ENCODE measurements at places on chromosomes 7 and 10.

DNA sequence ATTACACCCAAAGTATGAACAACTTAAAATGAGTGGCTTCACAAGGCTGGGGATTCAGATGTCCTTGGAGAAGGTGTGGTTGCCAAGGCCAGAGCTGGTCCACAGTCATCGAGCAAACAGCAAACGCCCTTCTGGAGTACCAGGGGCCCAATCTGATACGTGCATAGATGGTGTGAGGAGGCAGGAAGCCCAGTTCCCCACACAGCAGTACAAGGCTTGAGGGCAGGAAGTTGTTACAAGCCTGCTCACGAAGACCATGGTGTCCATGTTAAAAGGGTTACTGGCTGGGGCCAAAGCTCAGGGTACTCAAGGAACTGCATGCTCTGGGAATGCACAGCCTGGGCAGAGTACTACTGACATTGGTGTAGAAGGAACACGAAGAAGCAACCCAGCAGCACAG lies 4.6 kb upstream of the ANKRD26 start:
- no peak for DNase-seq

GRCh38 chr7:21617513-21617912 lies 74.7 kb downstream of the DNAH11 start:
- no peak for DNase-seq

DNA sequence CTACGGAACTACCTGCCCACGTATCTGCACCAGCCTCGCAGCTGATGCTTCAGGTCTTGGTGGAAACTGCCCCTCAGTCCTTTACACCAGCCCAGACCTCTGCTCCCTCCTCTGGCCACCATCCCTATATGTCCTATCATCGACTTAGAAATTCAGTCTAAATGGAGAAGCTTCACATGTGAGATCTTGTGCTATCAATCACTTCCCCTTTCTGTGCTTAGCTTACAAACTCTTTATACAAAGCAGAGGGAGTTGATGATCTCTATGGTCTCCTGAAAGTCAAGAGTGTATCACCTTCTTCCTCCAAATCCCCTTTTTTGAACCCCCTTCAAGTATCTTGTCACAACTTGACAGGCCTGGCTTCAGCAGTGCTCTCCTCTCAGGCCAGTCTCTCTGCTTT lies 30.7 kb downstream of the ZNF777 start:
- no peak for DNase-seq

GRCh38 chr7:75931680-75932079 lies 16.7 kb downstream of the POR start:
- DNase-seq, result no peak

DNA sequence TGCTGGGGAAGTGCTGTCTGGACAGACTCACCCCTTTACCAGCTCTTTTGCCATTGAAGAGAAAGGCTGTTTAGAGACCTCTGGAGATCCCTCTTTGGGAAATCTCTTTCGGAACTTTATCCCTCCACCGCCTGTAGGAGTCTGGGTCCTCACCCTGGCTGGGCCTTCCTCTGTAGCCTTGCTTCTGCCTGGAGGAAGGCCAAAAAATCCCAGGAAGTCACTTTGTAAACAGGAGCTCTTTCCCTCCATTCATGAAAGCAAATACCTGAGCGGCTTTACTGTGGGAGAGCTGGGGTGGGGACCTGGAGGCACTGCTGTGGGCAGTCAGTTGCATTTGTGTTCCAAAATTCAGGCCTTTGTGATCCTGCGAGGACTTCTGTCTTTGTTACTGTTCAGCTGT lies 126.2 kb downstream of the KLF6 start:
- no peak for DNase-seq

DNA sequence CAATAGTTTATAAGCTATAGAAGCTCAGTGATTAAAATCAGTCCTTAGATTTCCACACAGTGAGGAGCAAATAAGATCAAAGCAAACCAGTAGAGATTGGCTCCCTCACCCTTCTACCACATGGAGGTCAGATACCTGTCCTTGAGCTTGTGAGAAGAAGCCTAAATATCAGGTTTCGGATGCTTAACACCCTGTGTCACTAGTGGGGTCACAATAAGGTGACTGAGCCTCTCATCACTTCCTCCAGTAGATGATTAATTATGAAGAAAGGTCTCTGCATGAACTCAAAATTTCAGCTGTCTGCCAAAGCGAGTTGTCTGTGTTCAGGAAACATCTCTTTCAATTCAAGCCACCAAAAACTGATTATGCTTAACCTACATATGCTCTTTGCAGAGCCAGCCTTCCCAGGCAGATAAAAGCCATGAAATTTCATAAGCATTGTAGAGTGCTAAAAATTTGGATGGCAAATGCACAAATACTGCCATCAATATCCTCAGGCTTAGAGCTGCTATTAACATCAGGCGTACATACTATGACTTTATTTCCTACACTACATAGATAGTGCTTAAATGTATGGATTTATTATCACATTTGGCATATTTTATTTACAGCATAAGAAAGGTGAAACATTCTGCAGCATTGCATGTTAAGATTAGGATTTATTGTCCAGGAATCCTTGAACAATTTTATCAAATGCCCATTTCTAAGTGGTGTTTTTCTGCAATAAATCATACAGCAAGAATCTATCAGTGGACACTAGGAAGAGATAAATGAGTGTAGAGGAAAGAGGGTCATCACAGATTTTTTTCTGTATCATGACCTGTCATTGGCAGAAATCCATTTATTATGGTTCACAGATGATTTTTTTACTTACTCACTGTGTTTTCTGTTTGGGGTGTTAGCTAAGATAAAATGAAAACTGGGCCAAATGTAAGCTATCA lies 285.1 kb upstream of the SP8 start:
- no peak for DNase-seq

DNA sequence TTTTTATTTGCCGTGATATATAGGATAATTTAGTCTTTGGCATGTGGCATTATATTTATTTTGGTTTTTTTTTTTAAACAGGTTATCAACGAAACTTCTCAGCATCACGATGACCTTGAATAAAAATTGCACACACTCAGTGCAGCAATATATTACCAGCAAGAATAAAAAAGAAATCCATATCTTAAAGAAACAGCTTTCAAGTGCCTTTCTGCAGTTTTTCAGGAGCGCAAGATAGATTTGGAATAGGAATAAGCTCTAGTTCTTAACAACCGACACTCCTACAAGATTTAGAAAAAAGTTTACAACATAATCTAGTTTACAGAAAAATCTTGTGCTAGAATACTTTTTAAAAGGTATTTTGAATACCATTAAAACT lies 9.1 kb downstream of the VIM start:
- no peak for DNase-seq

DNA sequence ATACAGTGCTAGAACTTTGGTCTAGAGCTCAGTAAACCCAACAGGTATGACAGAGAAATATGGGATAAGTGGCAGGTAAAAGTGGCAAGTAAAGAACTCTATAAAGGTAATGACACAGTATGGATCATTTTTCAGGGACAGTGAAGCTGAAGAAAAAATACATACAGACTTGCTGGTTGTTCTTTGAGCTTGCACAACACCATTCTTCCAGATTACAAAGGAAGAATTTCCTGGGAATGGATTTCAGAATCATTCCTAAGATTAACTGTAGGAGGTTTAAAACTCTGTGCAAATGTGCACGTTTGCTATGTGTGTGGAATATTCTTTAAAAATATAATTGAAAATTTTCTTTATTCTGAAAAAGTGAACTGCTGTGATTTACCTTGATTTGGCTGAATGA lies 36.0 kb downstream of the PHF14 start:
- DNase-seq, result no peak

DNA sequence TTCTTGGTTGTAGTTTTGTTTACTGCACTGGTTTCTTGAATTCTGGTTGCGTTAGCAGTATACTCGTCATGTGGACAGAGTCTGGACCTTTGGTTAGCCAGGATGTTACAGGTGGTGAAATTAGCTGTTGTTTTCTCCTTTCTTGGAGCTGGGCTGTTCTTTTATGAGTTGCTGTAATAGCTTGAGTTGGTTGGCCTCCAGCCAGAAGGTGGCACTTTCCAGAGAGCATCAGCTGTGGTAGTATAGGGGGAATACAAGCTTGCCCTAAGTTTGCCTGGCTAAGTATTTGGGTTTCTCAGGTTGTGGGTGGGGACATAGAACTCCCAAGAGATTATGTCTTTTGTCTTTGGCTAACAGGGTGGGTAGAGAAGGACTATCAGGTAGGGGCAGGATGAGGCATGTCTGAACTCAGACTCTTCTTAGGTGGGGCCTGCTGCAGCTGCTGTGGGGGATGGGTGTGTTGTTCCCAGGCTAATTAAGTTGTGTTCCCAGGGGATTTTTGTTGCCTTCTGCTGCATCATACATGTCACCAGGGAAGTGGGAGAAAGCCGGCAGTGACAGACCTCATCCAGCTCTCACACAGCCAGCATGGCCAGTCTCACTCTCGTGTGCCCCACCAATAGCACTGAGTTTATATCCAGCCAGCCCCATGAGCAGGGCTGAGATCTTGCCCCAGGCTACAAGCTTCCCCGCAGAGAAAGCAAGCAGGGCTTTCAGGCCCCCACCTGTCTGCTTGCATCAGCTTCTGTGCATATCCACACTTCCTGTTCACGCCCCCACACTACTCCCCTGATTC lies 246.7 kb upstream of the TPK1 start:
- no peak for DNase-seq

DNA sequence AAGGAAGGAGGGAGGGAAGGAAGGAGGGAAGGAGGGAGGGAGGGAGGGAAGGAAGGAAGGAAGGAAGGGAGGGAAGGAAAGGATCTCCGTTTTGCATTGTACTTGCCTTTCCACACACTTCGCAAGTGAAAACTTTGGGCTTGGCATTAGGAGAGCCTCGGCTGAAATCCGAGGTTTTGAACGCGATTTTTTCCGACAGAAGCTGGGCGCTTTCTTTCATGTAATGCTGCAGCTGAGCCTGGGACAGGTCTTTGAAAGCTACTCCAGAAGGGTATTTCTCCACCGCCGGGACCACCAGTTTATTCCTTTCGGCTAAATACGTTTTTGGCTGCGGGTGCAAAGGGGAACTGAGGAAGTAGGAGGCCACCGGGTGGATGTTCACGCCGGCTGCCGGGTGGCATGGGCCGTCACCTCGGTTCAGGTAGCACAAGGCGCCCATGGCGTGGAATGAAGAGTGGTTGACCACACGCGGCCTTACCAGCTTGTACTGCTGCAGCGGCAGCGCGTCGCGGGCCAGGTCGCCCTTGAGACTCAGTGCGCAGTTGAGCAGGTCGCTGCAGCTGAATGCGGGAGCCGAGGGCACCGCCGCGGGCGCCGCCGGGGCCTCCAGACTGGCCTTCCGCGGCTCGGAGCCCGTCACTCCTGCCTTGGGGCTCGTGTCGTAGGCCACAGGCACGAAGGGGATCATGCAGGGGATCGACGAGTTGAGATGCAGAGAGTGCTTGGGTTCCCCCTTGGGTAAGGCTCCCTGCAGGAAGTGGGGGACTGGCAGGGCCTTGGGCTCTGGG lies 825 bp downstream of the FEZF1 start:
- no peak for DNase-seq

- no peak for DNase-seq
Observed at GRCh38 chr7:37385787-37386186, 62.9 kb downstream of the ELMO1 start.

GRCh38 chr10:6841761-6842160 lies 261.7 kb upstream of the PRKCQ start:
- no peak for DNase-seq

DNA sequence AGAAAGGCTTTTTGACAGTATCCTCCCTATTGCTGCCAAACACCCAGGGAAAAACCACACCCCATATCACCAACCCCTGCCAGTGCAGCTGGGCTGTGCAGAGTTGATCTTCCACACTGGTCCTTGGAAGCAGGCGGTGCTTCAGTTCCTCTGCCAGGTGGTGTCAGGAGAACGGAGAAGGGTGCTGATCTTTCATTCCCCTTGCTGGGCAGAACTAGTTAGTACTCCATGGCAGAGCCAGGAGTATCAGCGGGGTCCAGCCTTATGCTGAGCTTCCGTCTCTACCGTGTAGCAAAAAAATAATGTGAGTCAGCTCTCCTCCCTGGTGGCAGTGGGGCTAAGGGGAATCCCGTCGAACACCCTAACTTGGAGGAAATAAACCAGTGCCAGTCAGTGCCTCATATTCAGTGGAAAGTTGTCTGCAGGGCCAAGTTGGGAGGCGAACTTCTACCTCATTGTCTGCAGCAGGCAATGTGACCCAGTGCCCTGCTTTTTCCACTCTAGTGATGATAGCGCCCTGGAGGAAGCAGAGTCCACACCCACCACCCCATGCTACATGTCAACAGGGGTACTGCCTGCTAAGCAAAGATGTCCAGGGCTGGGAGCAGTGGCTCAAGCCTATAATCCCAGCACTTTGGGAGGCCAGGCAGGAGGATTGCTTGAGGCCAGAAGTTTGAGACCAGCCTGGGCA lies 175.4 kb downstream of the AUTS2 start:
- DNase-seq, result no peak

- DNase-seq, result no peak
Observed at GRCh38 chr10:27500096-27500495, 4.0 kb upstream of the RAB18 start.

- peak; percentile 70 for DNase-seq
Observed at GRCh38 chr7:108045669-108046068, 42.7 kb upstream of the LAMB1 start.

DNA sequence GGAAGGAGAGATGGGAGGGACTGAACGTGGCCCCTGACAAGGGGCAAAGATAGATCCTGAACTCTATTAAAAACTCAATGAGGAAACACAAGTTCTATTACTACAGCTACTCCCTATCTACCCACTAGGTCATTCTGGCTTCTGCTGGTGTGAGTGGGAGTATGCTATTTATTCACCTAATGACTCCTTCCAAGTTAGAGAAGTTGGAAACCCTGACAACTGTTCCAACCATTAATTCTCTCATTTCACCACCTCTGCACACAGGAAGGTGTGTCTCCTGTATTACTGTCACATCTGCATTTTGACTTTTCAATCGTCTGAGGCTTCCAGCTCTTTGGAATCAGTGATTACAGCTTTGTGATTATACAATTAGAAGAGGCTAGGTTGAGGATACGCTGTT lies 169.4 kb upstream of the ADO start:
- DNase-seq, result no peak

GRCh38 chr7:45054442-45054841 lies 34.3 kb downstream of the NACAD start:
- DNase-seq, result no peak

DNA sequence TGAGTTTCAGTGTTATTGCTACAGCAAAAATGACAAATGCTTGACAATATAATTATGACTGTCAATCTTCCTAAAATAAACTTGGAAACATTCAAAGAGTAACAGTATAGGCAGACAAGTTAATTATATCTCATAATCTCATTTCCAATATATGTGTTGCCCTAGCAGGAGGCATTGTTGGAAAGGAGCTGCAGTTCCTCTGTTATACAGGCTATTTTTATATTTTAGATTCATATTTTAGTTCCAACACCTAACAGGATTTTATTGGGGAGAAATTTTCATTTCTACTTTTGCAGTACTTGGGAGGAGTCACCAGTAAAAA lies 19.3 kb downstream of the VOPP1 start:
- DNase-seq, result no peak

GRCh38 chr7:89988074-89988473 lies 166.2 kb upstream of the STEAP1 start:
- DNase-seq, result no peak

- DNase-seq, result no peak
Observed at GRCh38 chr10:101071885-101072433, 10.2 kb downstream of the KAZALD1 start.
